ENCODE measurements at places on chromosomes 7 and 10.

- DNase-seq = no peak
These were observed 20.6 kb downstream of the CALML3 start for GRCh38 chr10:5545426-5545777.

GRCh38 chr7:44060091-44060947 is 5.0 kb downstream of the PGAM2 start:
- no peak for DNase-seq

DNA sequence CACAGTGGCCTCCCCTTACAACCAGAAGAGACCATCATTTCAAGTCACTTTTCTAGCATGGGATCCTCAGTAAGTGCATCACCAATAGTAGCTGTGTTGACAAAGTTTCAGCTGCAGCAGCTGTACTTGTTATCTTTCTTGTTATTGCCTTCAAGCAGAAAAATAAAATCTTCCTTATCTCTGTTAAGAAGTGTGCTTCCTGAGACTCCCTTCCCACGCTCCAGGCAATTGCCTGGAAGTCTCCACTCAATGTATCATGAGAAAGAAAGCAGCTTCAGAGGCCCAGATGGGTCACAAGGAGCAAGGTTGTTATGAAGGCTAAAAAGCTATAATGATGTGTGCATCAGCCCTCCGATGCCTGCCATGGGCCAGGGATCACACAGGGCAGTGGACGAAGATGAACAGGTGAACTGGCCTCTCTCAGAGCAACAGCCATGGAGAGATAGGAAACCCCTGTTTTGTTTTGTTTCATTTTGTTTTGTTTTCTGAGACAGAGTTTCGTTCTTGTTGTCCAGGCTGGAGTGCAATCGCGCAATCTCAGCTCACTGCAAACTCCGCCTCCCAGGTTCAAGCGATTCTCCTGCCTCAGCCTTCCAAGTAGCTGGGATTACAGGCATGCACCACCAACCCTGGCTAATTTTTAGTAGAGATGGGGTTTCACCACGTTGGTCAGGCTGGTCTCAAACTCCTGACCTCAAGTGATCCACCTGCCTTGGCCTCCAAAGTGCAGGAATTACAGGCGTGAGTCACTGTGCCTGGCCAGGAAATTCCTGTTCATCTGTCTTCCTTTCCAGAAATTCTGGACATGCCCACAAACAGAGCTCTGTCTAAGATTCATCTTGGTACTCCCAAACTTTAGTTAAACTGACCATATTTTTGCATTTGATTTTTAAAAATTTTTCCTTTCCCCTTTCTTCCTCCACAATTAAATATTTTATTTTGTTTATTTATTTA is 340.5 kb downstream of the TNS3 start:
- DNase-seq = no peak

DNA sequence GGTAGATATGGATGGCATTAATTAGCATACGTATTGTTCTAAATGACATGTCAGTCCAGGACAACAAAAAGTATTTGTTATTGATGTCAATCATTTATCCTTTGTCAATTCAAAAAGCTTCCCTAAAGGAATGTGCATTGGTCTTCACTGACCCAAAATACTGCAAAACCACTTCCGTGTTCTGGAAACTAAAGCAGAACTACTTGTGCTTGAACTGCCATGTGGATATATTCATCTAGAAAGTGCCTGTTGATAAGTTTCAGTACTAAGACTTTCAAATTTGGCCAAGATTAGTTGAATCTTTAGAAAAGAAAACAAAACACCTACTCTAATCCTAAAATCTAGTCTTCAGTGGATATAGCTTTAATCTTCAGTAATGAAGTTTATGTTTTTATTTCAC is 242.1 kb upstream of the PPP1R3A start:
- DNase-seq = no peak

DNA sequence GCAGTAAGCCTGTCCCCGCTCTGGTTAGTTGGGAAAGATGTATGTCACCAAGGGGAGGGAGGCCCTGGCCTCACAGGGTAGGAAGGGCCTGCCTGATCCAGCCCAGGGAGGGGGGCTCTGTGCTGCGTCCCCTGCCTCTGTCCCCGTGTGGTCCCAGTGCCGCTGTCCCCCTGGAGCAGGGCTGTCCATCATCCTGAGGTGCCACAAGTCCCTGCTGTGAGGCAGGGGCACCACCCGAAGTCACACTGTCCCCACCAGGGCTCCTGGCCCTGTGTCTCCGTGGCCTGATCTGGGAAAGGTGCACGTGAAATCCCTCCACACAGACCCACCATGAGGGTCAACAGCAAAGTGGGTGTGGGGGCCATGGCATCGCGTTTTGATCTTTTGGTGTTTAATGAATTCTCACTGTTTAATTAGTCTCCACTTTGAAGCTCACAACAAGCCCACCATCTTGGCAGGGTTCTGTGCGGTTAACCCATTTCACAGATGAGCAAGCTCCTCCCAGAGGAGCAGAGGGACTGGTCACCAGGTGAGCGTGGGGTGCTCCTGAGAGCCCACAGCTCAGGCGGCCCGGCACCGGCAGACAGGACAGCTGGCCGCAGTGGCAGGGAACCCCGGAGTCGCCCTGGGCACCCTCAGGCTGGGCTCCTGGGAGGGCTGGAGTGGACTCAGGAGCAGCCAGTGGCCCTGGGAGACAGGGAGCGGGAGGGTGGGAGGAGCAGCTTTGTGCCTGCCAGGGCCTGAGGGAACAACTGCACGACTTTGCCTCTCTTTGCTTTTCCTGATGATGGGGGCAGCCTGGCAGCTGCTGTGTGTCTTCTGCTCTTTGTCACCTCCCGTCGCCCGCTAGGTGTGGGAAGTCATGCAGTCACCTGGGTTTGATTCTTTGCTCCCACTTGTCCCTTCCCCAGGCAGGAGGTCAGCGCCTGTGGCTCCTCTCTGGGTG is 12.0 kb upstream of the CRYGN start:
- DNase-seq = no peak

GRCh38 chr10:70925377-70926225 is 37.2 kb upstream of the PCBD1 start:
- DNase-seq = peak; percentile 40

DNA sequence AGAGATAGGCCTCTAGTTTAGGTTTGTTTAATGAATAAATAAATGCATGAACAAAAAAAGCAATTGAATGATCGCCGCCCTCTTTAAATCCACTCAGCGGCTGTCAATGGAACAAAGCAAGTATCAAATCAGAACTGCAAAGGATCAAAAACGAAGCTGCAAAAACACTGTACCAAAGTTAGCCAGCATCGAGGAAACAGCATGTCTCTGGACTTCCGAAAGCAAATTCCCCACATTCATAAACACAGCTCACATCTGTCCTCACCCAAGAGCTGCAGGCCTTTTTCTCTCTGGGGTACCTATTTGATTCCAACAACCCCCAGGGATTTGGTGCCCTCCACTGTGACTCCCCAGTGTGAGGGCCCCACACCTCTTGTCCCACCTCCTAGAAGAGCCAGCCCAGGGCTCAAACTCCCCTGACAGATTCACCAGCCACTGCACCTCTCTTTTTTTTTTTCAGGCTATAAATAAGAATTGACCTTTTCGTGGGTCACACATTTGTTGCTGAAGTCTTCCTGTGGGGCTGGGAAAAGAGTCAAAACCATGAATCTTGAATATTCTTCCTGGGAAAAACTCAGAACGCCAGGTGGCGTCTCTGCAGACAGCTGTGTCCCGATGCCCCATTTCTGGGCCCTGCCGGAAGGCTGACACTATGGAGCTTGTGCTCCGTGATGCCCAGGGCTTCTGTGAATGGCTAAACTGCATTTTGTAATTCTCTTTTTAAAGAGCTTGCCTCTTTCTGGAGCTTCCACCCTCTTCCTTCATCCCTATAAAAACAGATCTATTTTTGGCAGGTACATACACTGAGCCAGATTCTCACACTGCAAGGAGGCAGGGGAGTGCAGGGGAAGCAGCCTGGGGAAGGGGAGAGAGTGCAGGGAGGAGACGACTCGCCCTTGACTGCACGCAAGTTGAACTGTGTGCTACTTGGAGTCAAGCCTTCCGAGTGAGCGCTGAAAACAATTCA is 51.7 kb downstream of the HSPA12A start:
- DNase-seq = no peak

- DNase-seq = no peak
These were observed 6.9 kb upstream of the ACSL5 start for GRCh38 chr10:112366992-112367391.

DNA sequence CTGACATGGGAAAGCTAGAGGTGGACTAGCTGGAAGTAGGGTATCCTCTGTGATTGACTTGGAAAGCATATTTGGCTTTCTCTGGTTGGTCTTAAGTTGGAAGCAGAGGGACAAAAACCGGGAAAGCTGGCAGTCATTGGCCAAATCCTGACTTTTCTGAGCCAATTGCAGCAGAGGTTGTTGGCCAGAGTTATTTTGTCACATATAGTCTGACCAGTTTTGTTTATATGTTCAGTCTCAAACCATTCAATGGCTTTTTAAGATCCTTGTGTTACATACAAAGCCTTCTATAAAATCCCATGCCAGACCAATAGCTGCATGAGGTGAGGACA is 6.3 kb downstream of the CFAP69 start:
- DNase-seq = no peak

GRCh38 chr7:31758755-31759154 is 71.7 kb downstream of the PPP1R17 start:
- DNase-seq = no peak

DNA sequence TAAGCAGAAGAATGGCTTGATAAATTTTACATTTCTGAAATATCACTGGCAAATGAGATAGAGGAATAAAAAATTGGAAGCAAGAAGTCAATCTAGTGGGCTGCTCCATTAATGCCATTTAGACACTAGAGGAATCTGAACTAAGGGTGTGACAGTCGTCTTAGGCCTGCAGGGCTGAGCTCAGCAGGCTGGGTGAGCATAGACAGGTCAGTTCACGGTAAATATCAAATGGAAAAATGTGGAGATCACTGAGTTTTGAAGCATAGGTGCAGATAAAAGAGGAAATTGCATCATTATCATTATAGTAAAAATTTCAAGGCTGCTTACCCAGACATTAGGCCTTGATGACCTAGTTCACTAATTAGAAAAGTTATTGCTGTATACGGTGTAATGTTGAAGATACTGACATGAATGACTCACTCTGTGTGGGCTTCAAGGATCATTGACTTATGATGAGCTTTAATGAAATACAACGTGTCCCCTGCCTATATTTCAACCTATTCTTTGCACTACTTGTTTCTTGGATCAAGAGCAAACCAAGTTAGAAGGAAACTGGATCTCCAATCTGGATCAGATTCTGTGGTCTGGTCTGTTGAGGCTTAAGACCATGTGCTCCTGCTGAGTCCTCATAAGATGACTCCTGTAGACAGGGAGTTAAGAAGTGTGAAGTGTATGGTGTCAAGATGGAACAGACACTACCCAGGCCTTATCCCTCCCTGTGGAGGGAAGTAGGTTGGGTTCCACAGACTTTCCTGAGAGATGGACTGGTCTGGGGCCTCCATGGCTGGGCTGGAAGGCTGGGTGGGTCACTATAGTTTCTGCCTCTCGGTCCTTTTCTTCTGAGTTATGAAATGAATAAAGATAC is 3.6 kb downstream of the OR2F2 start:
- no peak for DNase-seq

DNA sequence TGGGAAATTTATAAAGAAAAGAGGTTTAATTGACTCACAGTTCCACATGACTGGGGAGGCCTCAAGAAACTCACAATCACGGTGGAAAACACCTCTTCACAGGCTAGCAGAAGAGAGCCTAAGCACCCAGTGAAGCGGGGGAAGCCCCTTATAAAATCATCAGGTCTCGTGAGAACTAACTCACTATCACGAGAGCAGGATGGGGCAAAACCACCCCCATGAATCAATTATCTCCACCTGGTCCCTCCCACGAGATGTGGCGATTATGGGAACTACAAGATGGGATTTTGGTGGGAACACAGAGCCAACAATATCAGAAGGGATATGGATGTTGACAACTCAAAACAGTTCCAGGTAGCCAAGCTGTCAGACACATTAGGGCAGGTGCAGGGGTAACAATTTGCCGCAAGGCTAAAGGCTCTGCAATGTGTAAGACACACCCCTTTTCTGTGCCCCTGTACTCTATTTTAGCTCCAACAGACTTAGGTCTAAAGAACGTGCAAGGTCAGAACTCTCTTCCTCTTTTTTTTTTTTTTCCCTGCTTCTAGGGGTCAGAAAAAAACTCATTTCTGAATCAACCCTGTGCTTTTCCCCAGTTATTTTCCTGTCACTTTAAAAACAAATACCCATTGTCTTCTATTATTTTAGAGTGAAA is 30.7 kb upstream of the RBM20 start:
- peak; percentile 31 for DNase-seq

DNA sequence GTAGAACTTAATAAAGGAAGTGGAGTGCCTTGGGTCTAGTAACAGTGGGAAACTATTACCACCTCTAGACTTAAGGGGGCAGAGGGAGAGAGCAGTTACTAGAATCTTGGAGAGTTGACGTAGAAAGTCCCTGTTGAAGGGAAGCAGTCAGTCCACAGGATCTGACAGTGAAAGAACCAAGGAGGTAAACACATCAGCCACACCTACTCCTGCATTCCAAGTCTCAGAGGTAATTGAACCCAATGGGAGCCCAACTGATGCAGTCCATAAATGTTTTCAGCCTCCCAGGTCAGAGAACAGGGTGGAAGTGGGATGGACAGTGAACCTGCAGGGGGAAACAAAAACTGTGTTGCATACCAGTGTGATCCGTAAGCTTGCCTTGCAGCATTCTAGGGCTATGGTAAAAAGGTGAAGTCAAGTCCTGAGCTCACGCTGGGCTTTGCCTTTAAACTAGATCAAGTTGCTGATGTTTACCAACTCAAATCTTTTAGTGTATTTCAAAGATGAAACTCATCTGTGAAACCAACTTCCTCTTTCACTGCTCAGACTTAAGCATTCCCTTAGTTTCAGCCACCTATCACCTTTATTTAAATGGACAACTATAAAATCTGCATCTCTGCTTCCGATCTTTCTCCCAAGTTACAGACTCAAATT is 57.2 kb downstream of the SLC16A12 start:
- no peak for DNase-seq

DNA sequence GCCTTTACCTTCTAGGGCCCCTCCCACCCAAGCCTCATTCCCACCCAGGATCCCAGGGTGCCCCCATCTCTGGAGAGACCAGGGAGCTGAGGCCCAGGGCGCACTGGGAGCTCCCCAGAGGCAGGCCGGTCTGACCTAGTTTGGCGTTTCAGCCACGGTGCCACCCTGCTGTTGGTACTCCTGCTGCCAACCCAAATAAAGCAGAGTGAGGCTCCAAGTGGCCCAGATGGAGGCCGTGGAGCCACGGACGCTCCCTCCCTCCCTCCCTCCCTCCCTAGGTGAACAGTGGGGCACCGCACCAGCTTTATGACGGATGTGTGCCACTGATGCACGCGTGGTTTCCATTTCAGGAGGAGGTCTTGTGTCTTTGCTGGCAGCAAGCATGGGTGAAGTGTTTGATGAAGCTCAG is 1.8 kb downstream of the INPP5A start:
- no peak for DNase-seq

- no peak for DNase-seq
These were observed 72.9 kb upstream of the LOXL4 start for GRCh38 chr10:98340940-98341310.

DNA sequence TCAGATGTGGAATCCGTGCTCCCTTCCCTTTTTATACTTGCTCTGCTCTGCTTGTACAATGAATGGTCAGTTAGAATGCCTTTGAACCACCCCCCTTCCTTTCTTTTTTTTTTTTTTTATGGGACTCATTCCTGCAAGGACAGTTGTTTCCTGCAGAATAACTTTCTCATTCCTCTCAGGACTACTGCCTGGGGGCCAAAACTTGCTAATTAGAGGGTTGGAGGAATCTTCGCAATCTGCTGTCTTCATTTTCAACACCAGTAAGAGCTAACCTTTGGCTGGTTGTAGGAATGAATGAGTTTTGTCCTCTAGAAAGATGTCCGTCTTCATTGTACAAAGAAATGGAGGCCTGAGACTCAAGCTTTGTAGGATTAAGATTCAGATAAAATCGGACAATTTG is 868.1 kb downstream of the LRMDA start:
- no peak for DNase-seq

GRCh38 chr10:65358565-65358964 is 1567.3 kb upstream of the LRRTM3 start:
- no peak for DNase-seq

Data from activated CD4-positive, alpha-beta T cell treated with anti-CD3 and anti-CD28 coated beads for 24 hours (primary cell).